ENCODE measurements at places on chromosomes 12 and 14.

DNA sequence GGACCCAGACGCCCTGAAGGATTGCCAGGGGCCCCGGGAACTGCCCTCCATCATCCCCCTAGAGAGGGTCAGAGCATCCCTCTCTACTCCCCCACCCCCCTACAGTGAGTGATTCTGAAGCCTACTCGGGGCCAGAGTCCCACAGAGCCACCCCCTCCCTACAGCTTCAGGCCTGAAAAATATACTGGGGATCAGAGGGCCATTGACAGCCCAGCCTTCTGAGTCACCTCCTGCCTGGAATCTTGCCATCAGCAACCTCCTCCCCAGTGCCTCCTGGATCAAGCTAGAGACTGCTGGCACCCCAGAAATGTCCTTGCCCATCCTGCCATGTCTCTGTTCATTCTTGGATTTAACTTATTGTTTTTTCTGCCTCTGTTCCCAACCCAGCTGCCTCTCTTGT is 21.7 kb upstream of the MIA2 start:
- no peak for DNase-seq

GRCh38 chr12:104938371-104938770 is 19.7 kb downstream of the SLC41A2 start:
- no peak for DNase-seq

GRCh38 chr12:122250047-122250446 is 16.2 kb downstream of the VPS33A start:
- no peak for DNase-seq

- no peak for DNase-seq
These were observed 417.0 kb upstream of the RGS6 start for GRCh38 chr14:71514941-71515919.

DNA sequence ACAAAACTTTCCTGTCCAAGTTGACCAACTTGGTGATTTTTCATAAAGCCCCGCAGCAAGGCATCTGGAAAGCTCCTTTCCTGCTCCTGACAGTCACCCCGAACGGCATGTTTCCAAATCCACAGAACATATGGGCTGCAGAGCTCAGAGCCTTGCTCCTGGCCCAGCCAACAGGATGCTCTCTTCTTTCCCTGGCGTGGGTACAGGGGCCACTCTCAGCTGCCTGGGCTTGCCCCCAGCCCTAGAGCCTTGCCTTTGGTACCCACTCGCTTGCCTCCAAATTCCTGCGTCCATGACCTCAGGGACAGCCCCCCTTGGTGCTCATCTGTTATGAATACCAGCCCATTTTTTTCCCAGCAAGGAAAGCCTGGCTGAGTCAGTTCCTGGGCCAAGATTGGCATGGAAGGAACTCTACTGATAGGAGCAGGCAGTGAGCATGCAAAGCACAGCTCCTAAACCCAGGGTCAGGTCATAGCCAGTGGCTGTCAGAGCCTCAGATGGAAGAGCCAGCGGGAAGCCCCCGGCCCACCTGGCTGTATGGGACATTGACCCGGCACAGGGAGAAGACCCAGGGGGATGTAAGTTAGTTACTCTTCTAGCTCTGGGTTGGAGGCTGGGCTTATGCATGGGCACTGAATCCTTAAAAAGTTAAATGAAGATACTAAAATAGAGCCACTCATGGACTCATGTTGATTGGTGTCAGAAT is 105.3 kb upstream of the RTL1 start:
- DNase-seq = no peak

GRCh38 chr14:91062600-91062999 is 2.2 kb upstream of the RPS6KA5 start:
- no peak for DNase-seq

GRCh38 chr14:101418601-101419000 is 142.7 kb upstream of the DIO3 start:
- no peak for DNase-seq

DNA sequence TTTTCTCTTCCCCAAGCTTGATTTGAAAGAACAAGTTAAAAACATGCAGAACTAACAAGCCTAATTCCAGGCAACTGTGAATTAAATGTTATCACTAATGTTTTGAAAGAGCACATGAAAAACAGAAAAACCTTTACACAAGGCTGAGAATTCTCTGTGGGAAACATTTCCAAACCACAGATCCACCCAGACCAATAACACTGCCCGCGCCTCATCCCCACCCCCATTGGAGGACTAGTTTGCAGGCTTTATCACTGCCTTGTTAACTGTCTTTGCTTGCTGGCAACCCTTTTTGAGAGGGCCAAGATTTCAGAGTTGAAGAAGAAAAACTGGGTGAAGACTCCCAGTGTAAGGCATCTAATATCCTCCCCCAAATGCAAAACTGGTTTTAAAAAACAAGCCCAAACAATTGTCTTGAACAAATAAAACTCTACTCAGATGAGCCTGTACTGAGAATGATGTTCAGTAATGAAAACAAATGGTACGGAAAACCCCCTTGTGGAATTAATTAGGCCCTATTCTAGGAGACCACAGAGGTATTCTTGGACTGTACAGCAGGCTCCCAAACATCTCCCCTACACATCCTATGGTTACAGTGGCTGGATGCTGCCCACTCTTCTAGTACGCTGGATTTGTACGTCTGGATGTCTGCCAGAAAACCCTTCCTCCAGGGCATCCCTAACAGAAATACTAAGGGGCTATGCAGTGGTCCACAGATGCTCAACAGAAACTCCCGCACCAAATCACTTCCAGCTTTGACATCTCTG is 5.8 kb downstream of the MAX start:
- no peak for DNase-seq

GRCh38 chr14:58130116-58130782 is 21.8 kb downstream of the ARMH4 start:
- DNase-seq = no peak
